Dorsolateral prefrontal cortex (tissue), 122 donors: ENCODE measurements at places on chromosomes 3 and 15.
A peak's percentile ranks its signal among the peaks of the same experiment; 100 is the strongest.

DNA sequence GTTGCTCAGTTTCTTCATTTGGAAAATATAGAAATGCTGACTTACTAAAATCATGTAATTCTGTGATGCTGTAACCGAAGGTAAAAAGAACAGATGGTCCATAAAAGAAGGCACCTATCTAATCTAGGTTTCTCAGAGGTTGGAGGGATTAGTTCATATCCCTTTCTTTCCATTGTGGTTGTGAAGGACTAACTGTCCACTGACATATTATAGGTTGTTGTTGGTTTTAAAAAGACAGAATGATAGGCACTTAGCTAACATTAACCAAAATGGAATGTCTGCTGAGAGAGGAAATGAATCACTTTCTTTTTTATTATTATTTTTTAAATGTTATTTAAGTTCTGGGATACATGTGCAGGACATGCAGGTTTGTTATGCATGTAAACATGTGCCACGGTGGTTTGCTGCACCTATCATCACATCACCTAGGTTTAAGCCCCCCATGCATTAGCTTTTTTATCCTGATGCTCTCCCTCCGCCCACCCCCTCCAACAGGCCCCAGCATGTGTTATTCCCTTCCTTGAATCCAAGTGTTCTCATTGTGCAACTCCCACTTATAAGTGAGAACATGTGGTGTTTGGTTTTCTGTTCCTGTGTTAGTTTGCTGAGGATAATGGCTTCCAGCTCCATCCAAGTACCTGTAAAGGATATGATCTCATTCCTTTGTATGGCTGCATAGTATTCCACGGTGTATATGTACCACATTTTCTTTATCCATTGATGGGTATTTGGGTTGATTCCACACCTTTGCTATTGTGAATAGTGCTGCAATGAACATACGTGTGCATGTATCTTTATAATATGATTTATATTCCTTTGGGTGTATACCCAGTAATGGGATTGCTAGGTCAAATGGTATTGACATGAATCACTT, 45.8 kb downstream of the ALDH1A2 start:
- DNase-seq = no peak

DNA sequence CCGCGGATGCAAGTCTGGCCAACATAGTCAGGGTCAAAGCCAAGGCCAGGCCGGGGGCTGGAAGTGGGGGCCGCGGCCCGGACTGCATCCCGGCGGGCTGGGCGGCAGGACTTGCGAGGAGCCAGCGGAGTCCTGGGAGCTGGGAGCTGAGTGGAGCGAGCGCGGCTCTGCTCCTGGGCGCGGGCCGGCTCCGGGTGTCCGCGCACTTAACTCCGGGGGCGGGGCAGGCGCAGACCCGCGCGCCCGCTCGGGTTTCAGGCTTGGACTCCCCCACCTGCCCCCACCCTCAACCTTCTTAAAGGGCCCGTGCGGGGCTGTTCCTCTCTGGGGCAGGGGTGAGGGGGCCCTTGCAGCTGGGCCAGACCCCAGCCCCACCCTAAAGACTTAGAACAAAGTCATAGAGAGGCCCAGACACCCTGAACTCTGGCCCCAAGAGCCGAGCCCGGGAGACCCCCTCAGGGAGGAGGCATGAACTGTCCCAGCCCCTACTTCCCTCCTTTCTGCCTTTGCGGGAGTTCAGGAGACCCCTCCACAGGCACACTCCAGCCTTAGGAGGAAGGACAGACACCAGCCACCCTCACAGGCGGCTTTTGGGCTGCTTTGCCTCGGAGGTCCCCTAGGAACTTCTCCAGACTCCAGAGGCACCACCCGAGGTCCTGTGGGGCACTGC, at the start of gene CSPG4:
Gene CSPG4, minus strand, starts transcription at position 181 of the 670 bp plus-strand sequence. Its CDS starts 93 bp downstream, at position 88.
- DNase-seq = no peak

DNA sequence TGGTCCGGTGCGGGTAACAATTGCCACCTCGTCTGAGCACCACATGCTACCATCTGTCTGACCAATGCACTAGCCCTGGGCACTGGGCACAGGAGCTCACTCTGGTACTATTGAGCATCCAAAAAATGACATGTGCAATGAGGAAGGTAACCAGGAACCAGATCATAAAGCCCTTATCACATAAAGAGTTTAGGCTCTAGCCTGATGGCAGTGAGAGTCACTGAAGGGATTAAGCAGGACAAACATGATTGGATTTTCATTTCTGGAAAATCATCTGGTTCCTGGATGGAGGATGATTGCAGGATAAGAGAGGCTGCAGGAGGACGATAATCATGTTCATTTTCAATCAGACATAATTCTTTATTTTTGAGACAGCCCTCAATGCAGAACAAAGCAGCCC, 12.4 kb downstream of the NDUFB4 start:
- no peak for DNase-seq

- no peak for DNase-seq
Observed at GRCh38 chr3:128551867-128552266, 58.9 kb upstream of the GATA2 start.

DNA sequence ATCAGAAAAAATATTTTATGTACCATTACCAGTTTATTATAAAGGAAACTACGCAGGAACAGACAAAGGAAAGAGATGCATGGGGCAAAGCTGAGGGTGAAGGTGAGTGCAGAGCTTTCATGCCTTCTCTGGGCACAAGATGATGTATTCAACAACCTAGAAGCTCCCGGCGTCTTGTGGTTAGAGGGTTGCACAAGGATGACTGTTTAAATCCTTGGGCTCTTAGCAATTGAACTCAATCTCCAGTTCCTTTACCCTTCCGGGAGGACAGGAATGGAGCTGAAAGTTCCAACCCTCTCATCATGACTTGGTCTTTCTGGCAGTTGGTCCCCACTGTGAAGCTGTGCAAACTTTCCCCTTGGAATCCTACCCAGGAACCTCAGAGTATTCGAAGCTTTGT, 542.0 kb downstream of the EPHA3 start:
- no peak for DNase-seq

DNA sequence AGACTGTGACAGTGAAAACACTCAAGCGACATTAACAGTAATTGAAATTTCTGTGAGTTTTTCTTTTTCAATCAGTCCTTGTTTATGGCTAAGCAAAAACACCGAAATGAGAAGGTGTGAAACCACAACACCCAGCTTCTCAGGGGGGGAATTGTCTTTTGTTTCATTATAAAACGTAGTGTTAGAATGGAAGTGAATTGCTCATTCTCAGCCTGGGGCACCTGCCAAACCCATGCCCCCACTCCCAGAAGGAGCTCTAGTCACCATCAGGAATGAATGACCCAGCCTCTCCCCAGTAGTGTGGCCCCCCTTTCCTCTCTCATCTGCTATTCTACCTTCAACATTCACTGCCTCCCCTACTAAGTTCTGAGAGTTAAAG, 185.8 kb upstream of the CFAP20DC start:
- DNase-seq = no peak

- no peak for DNase-seq
Observed at GRCh38 chr15:27583651-27584050, 515.5 kb downstream of the OCA2 start.

DNA sequence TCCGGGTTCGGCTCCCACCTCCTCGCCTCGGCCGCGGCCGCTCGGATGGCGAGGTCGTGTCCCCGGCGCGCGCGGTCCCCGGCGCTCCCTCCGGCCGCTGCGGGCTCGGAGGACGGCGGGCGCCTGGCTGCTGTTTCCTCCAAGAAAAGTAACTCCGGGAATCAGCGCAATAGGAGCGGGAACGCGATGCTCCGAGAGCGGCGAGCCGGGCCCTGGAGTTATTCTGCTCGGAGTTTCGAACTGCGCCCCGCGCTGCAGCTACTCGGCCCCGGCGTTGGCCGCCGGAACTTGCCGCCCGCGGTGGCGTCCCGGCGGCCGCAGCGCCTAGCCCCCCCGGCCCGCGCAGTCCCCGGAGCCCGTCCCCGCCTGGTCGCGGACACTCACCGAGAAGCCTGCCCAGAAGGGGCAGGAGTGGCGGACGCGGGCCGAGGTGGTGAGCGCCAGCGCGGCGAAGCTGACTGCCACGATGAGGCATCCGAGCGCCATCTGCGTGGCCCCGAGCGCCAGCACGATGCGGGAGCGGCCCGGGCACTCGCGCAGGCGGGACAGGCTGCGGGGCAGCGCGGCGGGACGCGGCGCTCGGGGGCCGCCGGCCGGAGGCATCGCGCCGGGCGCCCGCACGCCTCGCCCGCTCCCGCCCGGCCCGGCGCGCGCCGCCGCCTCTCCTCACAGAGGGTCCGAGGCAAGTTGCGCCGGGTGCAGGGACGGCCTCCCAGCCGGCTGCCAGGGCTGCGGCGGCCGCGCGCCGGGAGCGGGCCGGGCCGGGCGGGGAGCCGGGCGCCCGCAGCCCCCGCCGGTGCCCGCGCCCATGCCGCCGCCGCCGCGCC, 251.9 kb downstream of the TJP1 start:
- DNase-seq = peak; percentile 42

- DNase-seq = no peak
Observed at GRCh38 chr3:110210086-110210660, 861.4 kb upstream of the NECTIN3 start.

DNA sequence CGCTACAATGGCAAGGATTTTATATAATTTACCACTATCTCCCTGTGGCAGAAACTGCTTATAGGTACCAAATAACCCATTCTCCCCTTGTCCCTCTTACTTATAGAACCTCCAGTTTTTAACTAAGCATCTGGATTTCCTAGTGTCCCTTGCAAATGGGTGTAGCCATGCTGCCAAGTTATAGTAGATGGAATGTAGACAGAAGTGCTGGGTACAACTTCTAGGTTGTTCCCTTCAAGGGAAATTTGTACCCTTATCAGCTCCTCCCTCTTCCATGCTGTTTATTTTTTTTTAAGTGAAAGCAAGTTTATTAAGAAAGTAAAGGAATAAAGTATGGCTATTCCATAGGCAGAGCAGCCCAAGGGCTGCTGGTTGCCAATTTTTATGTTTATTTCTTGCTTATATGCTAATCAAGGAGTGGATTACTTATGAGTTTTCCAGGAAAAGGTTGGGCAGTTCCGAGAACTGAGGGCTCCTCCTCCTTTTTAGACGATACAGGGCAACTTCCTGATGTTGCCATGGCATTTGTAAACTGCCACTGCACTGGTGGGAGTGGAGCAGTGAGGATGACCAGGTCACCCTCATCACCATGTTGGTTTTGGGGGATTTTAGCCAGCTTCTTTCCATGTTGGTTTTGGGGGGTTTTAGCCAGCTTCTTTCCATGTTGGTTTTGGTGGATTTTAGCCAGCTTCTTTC, 40.1 kb upstream of the TM4SF19 start:
- DNase-seq = no peak

- no peak for DNase-seq
Observed at GRCh38 chr15:72833561-72833960, 50.0 kb upstream of the ADPGK start.

DNA sequence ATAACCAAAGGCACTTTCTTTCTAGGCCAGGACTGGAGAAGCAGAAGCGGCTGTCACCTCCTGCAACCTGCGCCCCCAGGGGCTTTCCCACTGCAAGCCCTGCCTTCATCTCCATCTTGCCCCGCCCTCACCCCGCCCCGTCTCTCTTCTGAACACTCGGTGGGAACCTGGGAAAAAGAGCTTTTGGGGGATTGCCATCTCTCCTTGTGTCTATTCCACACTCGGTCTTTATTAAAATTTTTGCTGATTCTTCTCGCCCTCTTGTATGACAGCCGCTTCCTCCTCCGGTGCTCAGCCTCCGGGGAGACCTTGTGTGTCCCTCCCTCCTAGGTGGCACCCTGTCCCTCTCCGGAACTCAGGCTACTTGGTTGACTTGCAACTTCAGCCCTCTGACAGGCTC, 41.9 kb upstream of the SPESP1 start:
- no peak for DNase-seq

GRCh38 chr3:141405025-141405424, 36.7 kb downstream of the ZBTB38 start:
- DNase-seq = no peak

DNA sequence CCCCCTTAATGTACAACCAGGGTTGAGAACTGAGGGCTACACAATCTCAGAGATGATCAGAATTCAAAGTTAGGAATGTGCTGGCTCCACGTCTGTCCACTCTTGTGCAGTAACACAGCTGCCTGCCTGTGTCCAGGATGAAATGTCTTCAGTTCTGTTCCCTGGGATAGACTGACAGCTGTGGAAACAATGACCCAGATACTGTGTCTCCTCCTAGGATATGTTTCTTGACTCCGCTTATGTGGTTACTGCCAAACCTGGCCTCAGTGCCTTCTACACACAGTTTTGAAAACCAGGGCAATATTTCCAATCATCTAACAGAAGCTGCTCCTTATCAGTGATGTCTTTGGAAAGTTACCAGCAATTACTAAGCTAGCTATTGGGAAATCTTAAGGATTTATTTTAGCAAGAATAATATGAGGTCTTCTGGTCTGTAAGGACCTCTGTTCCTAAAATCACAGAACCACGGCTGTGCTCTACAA, 67.6 kb downstream of the NOX5 start:
- DNase-seq = no peak

DNA sequence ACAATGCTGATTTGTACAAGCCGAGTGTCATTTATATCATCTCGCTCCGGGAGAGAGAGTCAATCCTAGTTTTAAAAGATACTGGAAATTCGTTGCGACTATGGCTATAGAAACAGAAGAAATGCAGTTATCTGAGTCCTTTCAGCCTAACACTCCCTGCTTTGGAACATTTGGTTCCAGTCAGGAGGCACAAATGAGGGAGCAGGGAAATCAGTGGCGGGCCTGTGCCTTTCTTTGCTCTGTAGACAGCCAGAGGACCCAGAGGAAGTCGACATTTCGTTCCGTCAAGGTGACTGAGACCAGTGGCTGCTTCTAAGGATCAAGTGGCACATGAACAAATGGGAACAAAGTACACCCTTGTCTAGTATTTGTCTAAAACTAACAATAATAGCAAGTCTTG, 745 bp upstream of the RIOX2 start:
- no peak for DNase-seq

- no peak for DNase-seq
Observed at GRCh38 chr3:114093596-114093995, 37.1 kb downstream of the QTRT2 start.

GRCh38 chr3:43917361-43917760, 226.6 kb downstream of the ABHD5 start:
- DNase-seq = no peak

DNA sequence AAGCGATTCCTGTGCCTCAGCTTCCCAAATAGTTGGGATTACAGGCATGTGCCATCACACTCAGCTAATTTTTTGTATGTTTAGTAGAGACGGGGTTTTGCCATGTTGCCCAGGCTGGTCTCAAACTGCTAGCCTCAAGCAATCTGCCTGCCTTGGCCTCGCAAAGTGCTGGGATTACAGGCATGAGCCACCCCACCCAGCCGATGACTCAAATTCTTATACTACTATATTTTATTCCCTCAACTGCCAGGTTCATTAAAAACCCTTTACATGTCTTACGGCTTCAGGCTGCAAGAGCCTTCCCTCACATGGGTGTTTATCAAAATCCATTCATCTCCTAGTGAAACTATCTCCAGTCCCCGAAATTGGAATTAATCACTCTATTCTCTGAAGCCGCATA, 63.4 kb downstream of the CBLB start:
- no peak for DNase-seq
